ENCODE measurements at places on chromosomes 4 and X.

- DNase-seq = no peak
These were observed 45.4 kb upstream of the PNPLA4 start for GRCh38 chrX:7972586-7972985.

- no peak for DNase-seq
These were observed 134.9 kb downstream of the POLA1 start for GRCh38 chrX:24828600-24828999.

GRCh38 chr4:71201057-71201456 is 137.8 kb upstream of the SLC4A4 start:
- DNase-seq = no peak

DNA sequence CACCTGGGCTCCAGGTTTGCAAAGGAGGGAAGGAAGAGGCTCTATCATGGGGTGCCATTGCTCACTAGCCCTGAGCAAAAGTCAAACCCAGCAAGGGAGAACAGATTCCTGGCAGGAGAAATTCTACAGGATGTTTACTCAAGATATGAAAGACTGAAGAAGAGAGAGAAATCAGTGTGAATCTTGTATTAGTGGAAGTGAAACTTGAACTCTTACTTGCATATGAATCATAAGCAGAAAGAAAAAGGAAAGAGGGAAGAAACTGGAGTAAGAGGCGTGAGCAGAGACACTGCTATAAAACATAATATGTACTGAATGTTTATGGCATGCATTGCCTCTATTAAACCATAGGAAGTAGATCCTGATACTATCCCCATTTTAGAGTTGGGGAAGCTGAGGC is 60.9 kb downstream of the C4orf46 start:
- no peak for DNase-seq

- no peak for DNase-seq
These were observed 87.3 kb downstream of the CAMK2D start for GRCh38 chr4:113674251-113674650.

DNA sequence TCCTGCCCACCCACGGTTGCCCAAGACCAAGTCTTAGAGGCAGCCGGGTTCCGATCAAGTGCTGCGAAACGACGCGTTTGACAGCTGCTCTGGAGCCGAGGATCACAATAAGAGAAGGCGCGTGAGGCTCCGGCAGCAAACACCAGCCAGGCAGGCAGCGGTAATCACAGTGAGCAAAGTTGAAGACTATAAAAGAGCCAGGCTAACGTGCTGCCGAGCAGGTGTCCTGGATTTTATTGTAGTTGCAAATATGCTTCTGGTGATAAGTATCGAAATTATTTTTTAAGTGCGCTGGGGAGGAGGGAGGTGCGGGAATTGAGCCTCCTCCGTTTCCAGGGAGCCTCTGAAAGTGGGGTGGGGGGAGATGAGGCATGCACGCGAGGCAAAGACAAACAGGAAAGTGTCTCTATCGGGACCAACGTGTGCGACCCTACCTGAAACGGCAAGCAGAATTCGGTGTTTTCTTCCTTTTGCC is 590 bp downstream of the GABRA2 start:
- DNase-seq = peak; percentile 57

GRCh38 chrX:39953879-39954278 is 143.9 kb downstream of the BCOR start:
- peak; percentile 66 for DNase-seq

DNA sequence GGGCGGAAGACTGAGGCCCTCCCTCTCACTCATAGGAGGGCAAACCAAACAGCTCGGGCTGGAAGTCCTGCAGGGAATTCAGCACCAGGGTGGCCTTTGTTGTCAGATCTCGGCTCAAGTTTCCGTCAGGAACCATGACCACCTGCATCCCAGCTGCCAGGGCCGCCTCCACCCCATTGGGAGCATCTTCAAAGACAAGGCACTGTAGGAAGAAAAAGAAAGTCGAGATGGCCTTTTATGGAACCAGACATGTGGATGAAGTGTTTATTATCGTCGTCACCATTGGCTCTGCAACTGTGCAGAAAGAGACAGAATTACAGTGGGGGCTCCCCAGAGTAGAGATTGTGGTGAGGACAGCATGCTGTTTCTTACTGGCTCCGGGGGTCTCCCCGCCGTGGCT is 97.2 kb upstream of the STS start:
- no peak for DNase-seq

DNA sequence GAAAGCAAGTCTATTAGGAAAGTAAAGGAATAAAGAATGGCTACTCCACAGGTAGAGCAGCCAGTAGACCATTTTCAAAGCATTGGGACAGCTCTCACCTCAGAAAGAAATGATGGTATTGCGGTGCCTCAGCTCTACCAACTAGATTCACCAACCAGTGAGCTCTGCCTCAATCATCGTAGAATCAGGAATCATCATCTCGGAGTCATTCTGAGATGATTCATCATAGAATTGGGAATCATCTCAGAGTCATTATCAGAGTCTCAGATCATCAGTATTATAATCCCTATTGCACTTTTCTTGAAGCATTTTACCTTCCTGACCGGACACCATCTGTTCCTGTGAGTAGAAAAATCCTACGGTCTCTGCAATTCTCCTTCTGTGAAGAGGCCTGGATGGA is 17.5 kb upstream of the SAT1 start:
- no peak for DNase-seq

DNA sequence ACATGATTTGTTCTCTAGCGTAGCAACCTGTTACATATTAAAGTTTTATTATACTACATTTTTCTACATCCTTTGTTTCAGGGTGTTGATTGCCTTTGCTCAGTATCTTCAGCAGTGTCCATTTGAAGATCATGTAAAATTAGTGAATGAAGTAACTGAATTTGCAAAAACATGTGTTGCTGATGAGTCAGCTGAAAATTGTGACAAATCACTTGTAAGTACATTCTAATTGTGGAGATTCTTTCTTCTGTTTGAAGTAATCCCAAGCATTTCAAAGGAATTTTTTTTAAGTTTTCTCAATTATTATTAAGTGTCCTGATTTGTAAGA is 2.4 kb downstream of the ALB start:
- DNase-seq = no peak

DNA sequence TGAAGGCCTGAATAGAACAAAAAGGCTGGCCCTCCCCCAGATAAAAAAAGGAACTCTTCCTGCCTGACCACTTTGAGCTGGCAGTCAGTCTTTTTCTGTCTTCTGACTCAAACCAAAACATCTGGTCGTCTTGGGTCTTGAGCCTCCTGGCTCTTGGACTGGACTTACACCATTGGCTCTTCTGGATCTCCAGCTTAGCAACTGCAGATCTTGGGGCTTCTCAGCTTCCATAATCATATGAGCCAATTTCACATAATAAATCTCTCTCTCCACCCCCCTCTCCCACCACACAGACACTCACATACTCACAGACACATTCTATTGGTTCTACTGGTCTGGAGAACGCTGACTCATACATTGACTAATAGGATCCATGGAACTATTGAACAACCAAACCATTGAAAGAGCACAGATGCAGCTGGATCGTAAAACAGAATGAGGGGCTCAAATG is 15.6 kb upstream of the CWH43 start:
- DNase-seq = no peak

DNA sequence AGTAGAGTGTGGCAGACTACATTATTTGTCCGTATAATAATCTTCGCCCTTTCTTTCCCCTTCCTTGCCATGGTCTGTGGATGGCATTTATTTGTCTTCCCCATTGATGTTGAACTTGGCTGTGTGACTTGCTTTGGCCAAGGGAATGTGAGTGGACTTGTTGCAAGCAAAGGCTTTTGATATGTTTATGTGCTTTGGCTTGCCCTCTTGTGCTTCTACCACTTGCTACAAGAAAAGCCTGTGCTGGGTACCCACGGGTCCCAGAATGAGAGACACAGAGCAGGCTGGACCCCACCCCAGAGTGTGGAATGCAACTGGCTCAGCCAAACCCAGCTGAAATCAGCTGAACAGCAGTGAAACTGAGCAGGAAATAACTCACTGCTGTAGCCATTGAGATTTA is 63.0 kb downstream of the FAM184B start:
- DNase-seq = no peak

DNA sequence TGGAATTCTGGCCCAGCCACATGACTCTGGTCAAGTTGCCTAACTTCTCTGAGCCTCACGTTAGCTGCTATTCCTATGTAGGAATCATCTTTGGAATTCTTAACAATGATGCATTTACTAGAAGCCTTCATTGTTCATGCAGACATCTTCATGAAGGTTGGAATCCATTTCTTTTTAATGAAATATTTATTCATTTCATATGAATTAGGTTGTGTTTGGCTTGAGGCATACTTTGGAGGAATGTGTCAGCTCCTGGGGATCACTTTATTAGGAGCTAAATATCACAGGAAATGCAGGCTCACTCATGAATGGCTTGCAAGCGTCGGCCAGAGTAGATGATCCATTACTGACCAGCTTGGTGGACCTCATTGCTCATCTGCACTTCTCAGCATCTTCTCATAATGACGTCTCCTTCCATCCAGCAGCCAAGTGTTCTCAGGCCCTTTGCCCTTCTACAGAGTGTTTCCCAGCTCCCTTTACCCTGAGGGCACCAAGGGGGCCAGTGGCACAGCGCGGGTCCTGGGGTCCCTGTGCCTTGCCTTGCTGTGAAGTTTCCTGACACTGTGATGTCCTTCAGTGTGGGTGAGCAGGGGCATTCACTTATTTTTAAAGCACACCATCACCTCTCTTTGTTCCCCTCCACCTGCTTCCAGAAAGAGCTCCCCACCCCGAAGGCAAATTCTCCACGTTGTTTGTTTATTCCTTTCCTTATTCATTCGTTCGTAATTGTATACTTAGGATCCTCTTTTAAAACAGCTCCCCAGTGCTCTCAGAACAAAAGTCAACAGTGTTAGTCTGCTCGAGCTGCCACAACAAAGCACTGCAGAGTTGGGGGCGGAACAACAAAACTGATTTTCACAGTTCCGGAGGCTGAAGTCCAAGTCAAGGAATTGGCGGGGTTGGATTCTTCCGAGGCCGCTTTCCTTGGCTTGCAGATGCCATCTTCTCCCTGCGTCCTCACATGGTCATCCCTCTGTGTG is 106.8 kb downstream of the STK32B start:
- peak; percentile 21 for DNase-seq

- DNase-seq = no peak
These were observed 997.3 kb downstream of the ARAP2 start for GRCh38 chr4:35247047-35247446.

GRCh38 chr4:181863856-181864255 is 379.3 kb upstream of the TENM3 start:
- DNase-seq = no peak

- no peak for DNase-seq
These were observed 244.2 kb upstream of the F9 start for GRCh38 chrX:139286342-139286741.

GRCh38 chr4:41455206-41455605 is 82.8 kb upstream of the LIMCH1 start:
- DNase-seq = no peak

GRCh38 chrX:9091258-9091657 is 57.3 kb upstream of the FAM9B start:
- DNase-seq = no peak

DNA sequence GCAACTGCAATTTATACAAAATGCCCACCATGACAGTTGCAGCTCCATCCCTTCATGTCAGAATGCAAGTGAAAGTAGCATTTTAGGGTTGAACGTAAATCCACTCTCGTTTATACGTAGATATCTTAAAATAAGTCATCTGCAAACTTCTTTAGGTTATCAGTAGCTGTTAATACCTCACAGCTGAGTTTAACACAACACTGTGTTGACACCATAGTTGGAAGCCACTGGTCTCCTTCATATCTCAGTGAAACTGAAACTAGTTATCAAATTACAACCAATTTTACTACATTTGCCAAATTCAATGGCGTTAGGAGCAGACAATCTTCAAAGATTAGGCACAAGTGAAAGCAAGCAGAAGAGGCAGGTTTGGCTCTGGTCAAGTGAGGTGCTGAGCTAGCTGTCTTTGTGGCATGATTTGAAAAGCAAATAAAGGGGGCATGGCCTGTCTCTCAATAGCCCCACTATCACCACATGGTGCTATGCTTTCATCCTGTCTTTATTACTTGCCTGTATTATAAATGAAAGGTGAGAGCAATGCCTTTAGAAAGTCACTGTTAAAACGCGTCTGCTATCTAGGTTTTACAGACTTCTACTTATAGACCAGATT is 12.3 kb downstream of the PPP3CA start:
- no peak for DNase-seq

DNA sequence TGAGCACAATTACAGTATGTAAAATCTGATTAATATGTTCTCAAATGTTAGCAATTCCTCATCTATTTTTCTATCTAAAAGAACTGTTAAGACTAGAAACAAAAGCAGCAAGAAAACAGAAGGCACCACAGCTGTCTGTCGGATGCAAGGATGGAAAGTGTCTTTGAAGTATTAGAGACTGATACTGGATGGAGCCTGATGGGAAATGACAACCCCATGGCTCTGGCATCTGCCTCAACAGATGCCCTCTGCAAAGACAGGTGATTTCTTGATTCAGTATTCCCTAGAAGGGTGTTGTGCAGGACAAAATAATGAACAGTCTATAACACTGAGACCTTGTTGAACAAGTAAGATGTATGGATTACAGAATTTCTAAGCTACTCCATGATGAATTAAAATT is 19.7 kb downstream of the LRCH2 start:
- DNase-seq = no peak

DNA sequence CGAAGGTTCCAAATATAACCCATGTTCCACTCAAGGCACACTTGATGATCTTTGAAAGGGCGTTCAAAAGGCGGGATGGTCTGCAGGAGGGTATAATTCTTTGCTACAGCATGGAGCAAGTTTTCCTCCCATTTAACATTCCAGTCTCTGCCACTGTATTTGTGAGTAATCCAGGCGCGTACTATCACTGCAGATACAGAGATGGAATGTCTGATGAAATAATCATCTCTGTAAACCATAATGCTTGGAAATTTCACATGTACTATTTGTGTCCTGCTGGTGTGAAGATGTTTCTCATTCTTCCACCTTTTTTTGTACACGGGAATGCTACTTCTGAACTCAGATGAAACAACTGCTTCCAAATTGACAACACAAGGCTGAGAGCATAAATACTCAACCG is 15.5 kb downstream of the SEL1L3 start:
- DNase-seq = no peak

GRCh38 chr4:65472531-65472930 is 197.8 kb downstream of the EPHA5 start:
- DNase-seq = no peak

- DNase-seq = no peak
These were observed 811.6 kb upstream of the INTU start for GRCh38 chr4:126821152-126821551.

GRCh38 chrX:1727531-1728027 is 112.7 kb downstream of the ASMT start:
- DNase-seq = no peak

GRCh38 chr4:110004556-110004955 is 91.9 kb downstream of the EGF start:
- DNase-seq = no peak

DNA sequence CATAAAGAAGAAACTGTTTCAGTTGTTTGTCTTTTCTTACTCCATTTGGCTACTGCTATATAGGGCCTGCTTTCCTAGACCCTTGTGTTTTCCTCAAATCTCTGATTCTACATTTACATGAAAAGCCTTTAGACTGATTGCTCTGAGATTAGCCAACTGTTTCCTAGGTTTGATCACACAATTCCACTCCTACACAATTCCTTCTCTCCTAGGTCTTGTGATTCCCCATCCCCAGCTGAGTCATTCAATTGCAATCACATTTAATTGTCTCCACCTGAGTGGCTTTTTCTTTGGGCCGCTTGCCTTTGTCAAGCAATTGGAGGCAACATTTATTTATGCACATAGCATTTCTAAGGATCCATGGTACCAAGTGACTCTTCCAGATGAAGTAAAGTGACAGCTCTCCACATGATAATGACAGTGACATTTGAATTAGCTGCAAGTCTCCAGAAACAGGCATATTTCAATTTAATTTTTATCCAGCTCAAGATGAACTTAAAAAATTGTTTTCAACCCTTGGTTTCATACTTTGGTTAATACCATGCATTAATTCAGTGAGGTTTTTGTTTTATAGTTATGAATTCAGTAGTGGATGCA is 35.8 kb downstream of the ATXN3L start:
- DNase-seq = no peak
